CD4-positive, alpha-beta T cell (primary cell): ENCODE measurements at places on chromosomes 6 and 20. TPM values are rescaled to one million over a fixed set of nuclear protein-coding genes. Genes with fewer than 3 reads are reported as not detected.

DNA sequence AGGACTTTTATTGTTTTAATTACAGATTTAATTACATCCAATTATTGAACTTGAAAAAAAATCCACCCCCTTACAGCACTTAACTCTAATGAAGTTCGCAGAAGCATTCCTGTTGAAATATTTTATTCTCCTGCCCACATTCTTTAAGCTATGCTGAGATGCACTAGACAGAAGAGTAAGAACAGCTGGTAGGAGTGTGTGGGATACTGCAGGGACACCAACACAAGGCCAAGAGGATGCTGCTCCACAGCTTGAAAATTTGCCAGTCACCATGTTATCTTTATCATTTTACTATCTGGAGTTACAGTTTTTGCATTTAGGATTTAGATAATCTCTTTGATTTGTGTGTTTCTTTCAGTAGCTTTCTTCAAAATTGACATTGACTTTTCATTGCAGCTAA is 180.7 kb downstream of the EPHA7 start:
- DNase-seq, result no peak
- H3K27me3 ChIP-seq, result no peaks in the 10 kb centered on the region
- no peak overlapping the region for H3K27ac ChIP-seq
- H3K4me1 ChIP-seq, result no peaks in the 10 kb centered on the region

GRCh38 chr20:1567392-1568162 is 10.1 kb upstream of the SIRPD start:
- no peak overlapping the region for H3K4me3 ChIP-seq
- peaks cover 2% of the 10 kb centered on the region for H3K27me3 ChIP-seq
- peaks cover 10% of the 10 kb centered on the region for H3K36me3 ChIP-seq
- H3K4me1 ChIP-seq, result no peaks in the 10 kb centered on the region
- H3K27ac ChIP-seq, result no peak overlapping the region
- no peak for DNase-seq

DNA sequence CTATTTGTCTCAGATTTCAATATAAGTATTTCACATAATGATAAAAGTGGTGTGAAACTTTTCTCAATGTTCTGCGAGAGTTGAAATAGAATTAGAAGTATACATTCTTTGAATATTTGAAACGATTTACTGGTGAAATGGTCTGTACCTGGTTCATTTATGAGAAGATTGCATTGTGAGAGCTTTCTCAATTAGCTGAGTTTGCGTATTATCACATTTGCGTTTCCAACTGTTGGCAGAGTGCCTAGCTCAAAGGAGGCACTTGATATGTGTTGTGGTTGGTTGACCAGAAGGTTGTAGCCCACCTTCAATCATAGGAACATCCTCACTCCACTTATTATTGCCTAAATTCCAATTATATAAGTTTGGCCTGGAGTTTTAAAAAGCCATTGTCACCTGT is 58.8 kb upstream of the EXOC2 start:
- H3K4me3 ChIP-seq, result no peak overlapping the region
- H3K27me3 ChIP-seq, result no peaks in the 10 kb centered on the region
- H3K4me1 ChIP-seq, result no peaks in the 10 kb centered on the region
- H3K36me3 ChIP-seq, result no peaks in the 10 kb centered on the region
- no peak for DNase-seq

DNA sequence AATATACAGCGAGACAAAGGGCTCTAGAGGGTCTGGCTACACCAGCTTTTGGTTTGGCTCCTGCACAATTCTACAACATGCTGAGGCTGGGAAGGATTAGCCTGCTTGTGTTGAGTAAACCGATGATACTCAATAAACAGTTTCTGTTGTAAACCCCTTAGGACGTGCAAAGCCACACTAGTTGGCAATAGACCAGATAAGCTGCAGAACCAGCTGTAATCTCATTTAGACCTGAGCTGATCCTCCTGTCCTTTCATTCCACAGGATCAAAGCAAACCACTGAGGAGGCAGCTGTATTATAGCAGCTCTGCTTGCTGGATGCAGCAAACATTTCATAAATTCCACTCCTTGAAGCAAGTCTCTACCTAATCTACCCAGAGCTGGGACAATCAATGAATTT is 79.7 kb downstream of the MMS22L start:
- no peak overlapping the region for H3K27ac ChIP-seq
- no peak for DNase-seq
- no peak overlapping the region for H3K4me3 ChIP-seq

GRCh38 chr20:17233626-17234025 is 6.8 kb downstream of the PCSK2 start:
- H3K4me3 ChIP-seq, result no peak overlapping the region
- H3K36me3 ChIP-seq, result no peaks in the 10 kb centered on the region
- H3K27me3 ChIP-seq, result peaks cover 17% of the 10 kb centered on the region
- no peak for DNase-seq
- no peak overlapping the region for H3K27ac ChIP-seq

DNA sequence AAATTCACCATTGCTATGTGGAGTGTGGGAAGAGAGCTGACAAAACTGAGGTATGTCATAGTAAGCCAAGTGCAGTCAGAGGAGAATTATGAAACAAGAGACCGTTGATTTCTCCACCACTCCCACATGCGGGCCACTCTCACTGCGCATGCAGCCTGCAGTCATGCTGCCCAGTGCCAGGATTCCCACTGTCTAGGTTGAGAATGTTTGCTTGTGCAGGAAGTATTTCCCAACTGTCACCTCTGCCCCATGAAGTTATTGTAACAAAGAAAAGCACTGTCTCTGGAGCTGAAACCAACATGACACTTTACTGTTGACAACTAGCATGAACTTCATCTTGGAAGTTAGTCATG is 18.7 kb upstream of the SFT2D1 start:
- DNase-seq, result no peak
- no peaks in the 10 kb centered on the region for H3K27me3 ChIP-seq
- no peak overlapping the region for H3K4me3 ChIP-seq
- H3K36me3 ChIP-seq, result peaks cover 22% of the 10 kb centered on the region
- H3K4me1 ChIP-seq, result no peaks in the 10 kb centered on the region
- H3K27ac ChIP-seq, result no peak overlapping the region

DNA sequence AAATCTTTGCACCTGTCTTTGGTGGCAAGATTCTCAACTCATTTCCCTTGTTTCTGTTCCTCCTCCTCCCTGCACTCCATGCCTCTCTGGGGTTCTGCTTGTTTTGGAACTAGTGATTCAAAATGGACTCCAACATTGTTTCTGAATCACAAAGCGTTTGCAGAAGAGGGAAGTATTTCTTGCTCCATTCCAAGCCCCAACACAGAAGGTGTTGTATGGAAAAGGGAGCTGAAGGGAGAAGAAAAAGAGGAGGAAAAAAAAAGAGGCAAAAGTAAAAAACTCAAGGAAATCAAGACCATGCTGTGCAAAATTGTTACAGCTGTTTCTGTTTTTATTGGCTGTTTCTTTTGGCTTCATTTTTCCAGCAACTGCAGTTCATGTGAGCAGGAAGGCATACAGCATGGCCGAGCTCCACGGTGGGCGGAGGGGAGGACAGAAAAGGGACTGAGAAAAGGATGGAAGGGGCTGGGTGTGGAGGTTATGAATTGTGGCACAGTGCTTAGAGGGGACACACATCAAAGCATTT is 66.9 kb upstream of the PRL start:
- no peaks in the 10 kb centered on the region for H3K4me1 ChIP-seq
- no peak overlapping the region for H3K27ac ChIP-seq
- no peaks in the 10 kb centered on the region for H3K36me3 ChIP-seq
- no peaks in the 10 kb centered on the region for H3K27me3 ChIP-seq
- H3K4me3 ChIP-seq, result no peak overlapping the region

GRCh38 chr6:75403563-75404080 is 90.0 kb downstream of the FILIP1 start:
- H3K27ac ChIP-seq, result no peak overlapping the region
- no peak overlapping the region for H3K4me3 ChIP-seq
- DNase-seq, result no peak
- H3K36me3 ChIP-seq, result no peaks in the 10 kb centered on the region
- no peaks in the 10 kb centered on the region for H3K27me3 ChIP-seq
- no peaks in the 10 kb centered on the region for H3K4me1 ChIP-seq

GRCh38 chr6:3696525-3697088 is 54.9 kb downstream of the PXDC1 start:
- no peak overlapping the region for H3K27ac ChIP-seq
- DNase-seq, result no peak
- no peaks in the 10 kb centered on the region for H3K27me3 ChIP-seq
- no peaks in the 10 kb centered on the region for H3K36me3 ChIP-seq
- no peaks in the 10 kb centered on the region for H3K4me1 ChIP-seq

DNA sequence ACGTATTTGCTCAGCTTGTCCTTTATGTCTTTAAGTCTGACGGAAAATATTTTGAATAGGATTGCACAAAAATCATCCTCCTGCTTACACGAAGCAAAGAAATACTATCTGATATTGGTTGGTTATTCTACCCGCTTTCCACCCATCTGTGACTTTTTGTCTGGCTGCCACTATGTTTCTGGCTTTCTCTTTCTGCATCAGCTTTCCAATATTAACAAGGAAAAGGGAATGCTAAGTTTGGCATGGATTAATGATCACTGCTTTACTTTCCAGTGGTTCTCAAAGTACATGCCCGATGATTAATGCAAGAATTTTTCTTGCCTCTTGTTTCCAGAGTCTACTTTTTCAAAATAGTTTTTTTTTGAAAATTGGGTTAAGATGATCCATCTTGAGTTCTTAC is 57.0 kb downstream of the RNF144B start:
- H3K36me3 ChIP-seq, result no peaks in the 10 kb centered on the region
- H3K4me3 ChIP-seq, result no peak overlapping the region
- no peak overlapping the region for H3K27ac ChIP-seq
- no peaks in the 10 kb centered on the region for H3K4me1 ChIP-seq
- no peak for DNase-seq
- no peaks in the 10 kb centered on the region for H3K27me3 ChIP-seq

DNA sequence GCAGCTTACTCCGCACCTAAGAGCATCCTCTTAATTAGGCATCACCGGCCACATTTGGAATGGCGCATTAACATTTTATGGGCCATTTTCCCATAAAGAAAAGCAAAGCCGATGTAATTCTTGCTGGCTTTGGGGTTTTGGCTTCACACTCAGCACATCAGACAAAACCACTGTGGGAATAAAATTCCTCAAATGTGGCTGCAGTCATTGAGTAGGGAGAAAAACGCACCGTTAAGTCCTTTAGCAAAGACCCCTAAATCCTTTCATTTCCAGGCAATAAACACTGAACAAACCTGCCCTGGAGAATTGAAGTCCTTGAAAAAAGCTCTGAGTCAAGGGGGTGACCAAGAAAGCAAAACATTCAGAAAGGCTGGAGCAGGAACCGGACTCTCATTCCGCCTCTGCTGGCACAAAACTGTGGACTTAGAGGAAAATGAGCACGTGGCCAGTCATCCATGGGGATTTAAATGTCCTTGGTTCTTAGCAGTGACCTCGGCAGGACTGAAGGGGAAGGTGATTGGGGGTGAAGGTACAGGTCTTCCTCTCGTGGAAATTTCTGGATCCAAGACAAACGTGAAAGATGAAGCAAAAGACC is 102.9 kb downstream of the CDH4 start:
- no peaks in the 10 kb centered on the region for H3K4me1 ChIP-seq
- no peaks in the 10 kb centered on the region for H3K36me3 ChIP-seq
- DNase-seq, result no peak
- no peak overlapping the region for H3K27ac ChIP-seq
- H3K27me3 ChIP-seq, result no peaks in the 10 kb centered on the region

- no peak for DNase-seq
- H3K4me1 ChIP-seq, result peaks cover 15% of the 10 kb centered on the region
- H3K27ac ChIP-seq, result no peak overlapping the region
- H3K27me3 ChIP-seq, result no peaks in the 10 kb centered on the region
- no peaks in the 10 kb centered on the region for H3K36me3 ChIP-seq
Observed at GRCh38 chr6:110683241-110683640, 132.0 kb downstream of the CDK19 start.

DNA sequence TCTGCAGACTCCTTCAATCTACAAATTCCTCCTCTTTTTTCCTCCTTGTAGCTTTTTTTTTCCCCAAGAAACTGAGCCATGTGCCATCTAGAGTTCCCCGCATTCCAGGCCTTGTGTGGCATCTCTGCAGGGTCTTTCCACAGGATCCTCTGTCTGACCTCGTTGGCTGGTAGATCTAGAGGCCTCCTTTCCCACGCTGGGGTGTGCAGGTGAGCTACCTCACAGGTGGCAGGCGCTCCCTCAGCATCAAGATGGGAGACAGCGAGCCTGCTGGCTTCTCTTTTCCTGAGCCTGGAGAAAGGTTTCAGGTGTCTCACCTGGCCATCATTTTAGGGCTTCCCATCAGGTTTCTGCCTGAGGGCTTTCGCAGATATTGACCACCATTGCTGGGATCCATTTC is 9.6 kb upstream of the NELFCD start:
- no peaks in the 10 kb centered on the region for H3K4me1 ChIP-seq
- H3K4me3 ChIP-seq, result no peak overlapping the region
- no peak overlapping the region for H3K27ac ChIP-seq
- no peak for DNase-seq
- H3K27me3 ChIP-seq, result no peaks in the 10 kb centered on the region

DNA sequence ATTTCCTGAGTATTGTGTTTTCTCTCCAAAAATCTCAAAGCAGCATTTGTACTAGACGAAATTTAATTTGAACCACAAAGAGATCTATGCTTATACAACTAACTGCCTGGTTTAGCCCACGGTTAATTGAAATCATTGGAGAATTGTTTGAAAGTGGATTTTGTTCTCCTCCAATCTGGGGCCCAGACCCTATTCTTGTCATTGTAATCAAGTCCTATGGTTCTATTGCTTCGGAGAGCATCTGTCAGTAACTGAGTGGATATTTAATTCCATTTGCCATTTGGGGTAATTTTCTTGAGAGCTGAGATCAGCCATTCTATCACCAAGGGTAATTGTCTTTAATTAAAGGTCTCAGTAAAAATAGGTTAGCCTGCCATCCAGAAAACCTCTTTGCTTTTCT is 117.0 kb upstream of the KCNG1 start:
- peaks cover 15% of the 10 kb centered on the region for H3K27me3 ChIP-seq
- H3K27ac ChIP-seq, result no peak overlapping the region
- no peaks in the 10 kb centered on the region for H3K4me1 ChIP-seq
- H3K36me3 ChIP-seq, result no peaks in the 10 kb centered on the region

DNA sequence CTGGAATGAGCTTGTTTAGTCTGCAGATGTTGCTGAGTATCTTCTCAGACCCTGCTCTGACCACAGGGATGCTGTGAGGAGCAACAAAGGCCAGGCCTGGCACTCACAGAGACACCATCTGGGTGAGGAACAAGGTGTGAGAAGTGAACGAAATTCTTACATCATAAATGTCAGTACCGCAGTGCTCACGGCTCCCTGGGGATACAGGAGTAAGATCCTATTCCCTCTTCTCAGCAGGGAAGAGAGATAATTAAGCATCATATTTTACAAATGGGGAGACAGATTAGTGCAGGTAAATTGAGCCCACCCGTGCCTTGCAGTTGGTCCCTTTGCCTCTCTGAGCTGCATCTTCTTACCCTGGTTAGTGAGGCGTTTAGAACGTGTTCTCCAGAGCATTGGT is 106.2 kb downstream of the DTD1 start:
- H3K27ac ChIP-seq, result no peak overlapping the region
- no peaks in the 10 kb centered on the region for H3K4me1 ChIP-seq
- H3K27me3 ChIP-seq, result no peaks in the 10 kb centered on the region
- no peak overlapping the region for H3K4me3 ChIP-seq

C20orf141 gene
- not detected for total RNA-seq

IBTK gene
- total RNA-seq, result 11.0 TPM

DYNLT2 gene
- 4.1 TPM for total RNA-seq

PTGIS gene
- total RNA-seq, result not detected

OR12D3 gene
- total RNA-seq, result not detected

PPIL6 gene
- 0.84 TPM for total RNA-seq
